NCI-H226 (cell line): ENCODE measurements at places on chromosomes 13 and 19.

DNA sequence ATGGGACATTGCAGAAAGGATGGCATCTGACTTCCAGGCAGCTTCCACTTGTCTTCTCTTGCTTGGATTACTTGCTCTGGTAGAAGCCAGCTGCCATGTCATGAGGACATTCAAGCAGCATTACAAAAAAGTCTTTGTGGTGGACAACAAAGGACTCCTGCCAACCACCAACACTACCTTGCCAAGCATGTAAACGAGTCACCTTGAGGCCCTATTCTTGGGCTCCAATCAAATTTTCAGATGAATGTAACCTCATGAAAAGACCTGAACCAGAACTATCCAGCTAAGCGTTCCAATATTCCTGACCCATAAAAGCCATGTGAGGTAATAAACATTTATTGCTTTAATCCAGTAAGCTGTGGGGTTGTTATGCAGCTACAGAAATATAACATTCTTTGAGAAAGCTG is 12.5 kb downstream of the PROSER1 start:
- no peak for DNase-seq

GRCh38 chr13:72050251-72050650 is 183.2 kb upstream of the DACH1 start:
- DNase-seq, result no peak

DNA sequence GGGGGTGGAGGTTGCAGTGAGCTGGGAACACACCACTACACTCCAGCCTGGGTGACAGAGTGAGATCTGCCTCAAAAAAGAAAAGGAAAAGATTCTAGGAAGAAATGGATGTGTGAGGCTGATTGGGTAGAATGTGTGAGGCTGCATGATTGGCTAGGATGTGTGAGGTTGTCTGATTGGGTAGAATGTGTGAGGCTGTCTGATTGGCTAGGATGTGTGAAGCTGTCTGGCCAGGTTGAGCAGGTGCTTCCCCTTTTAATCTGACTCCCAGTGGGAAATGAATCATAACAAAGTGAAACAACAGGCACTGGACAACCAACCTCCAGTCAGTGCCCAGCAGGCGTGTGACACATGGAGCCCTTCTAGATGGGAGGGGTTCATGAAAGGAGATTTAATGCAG is 14.7 kb downstream of the C13orf46 start:
- no peak for DNase-seq

DNA sequence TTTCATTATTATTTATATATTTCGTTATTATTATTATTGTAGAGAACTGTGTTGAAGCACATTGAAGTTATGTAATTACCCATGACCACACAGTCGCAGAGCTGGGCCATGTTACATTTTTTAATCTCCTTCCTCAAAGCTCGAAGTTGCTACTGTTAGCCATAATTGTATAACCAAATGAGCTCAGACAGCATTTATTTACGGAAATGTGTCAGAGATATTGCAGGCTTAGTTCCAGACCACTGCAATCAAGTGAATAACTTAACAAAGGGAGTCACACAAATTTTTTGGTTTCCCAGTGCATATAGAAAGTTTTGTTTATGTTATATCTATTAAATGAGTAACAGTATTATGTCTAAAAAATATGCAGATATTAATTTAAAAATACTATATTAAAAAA is 147.1 kb upstream of the SLITRK1 start:
- peak; percentile 2 for DNase-seq

GRCh38 chr19:5139583-5140325 is 170.8 kb downstream of the KDM4B start:
- no peak for DNase-seq

DNA sequence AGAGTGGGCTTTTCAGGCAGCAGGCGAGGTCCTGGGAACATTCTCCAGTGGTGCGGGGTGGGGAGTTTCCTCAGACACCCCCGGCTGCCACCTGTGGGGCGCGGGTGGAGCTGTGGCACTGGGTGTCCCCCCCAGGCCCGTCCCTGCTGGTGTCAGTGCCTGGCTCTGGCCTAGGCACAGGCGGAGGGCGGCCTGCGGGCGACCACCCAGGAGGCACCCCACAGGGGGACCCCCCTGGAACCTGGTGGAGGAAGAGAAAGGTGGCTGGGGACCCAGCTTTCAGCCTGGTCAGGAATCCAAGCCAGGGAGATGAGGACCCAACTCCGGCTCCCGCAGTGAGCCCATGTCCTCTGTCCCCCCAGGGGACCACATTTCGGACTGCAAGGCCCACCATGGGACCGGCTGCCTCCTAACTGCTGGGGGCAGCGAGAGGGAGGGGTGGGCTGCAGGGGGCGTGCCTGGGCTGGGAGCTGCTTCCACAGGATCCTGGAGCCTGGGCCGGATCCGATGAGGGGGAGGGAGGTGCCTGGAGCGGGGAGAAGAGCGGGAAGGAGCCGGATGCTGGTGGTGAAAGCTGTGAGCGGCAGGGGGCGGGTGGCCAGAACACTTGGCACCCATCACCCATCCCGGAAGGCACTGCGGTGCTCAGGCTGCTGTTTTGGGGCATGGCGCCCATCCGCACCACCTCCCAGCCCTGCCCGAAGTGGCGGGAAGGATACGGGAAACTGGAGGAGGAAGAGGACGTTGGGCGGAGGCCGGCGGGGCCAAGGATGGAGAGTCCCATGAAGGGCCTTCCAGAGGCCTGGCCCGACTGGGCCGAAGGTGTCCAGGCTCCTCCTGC is 5.5 kb upstream of the CTXN1 start:
- no peak for DNase-seq
